Activated CD4-positive, alpha-beta T cell treated with anti-CD3 and anti-CD28 coated beads, Interleukin-2, amount 50 U/mL, for 24 hours (primary cell): ENCODE measurements at places on chromosomes 4 and X.

DNA sequence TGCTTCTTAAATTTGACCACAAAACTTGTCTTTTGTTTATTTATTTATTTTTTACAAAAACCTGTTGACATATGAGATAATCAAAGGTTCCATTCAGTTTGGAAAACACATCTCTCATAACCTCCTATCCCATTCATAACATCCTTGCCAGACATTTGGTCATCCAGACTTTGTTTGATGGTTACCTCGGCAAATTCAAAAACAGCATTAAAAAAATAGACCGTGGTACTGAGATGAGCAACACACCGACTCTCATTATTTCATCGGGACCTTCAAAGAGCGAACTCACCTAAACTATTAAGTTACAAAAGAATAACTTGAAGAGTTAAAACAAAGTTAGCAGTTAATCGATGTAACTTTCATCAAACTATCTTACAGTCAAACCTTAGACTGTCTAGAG, 85.8 kb upstream of the RPS6KA3 start:
- DNase-seq: no peak

DNA sequence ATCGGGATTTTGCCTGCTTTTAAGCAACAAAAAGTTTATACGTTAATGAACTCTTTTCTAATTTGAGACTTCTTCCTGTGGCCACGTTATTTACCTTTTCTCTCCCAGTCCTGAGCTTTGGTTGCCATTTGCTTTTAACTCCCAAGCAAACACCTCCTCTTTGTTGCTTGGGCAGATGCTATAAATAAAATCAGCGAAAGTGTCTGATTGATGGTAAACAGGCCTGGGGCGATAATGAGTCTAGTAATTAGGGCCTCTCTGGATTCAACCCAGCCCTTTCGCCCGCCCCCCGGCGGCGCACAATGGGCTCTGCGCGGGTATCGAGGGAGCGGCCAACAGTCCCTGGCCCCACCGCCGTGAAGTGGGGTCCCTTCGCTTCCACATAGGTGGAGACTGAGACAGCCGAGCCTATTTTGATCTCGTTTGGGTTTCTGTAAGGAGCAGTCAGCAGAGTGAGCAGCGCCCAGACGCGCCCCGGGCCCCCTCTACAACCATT, 790 bp downstream of the CLGN start:
- no peak for DNase-seq

- no peak for DNase-seq
Measured at GRCh38 chrX:154068560-154068959, 29.0 kb downstream of the MECP2 start.

DNA sequence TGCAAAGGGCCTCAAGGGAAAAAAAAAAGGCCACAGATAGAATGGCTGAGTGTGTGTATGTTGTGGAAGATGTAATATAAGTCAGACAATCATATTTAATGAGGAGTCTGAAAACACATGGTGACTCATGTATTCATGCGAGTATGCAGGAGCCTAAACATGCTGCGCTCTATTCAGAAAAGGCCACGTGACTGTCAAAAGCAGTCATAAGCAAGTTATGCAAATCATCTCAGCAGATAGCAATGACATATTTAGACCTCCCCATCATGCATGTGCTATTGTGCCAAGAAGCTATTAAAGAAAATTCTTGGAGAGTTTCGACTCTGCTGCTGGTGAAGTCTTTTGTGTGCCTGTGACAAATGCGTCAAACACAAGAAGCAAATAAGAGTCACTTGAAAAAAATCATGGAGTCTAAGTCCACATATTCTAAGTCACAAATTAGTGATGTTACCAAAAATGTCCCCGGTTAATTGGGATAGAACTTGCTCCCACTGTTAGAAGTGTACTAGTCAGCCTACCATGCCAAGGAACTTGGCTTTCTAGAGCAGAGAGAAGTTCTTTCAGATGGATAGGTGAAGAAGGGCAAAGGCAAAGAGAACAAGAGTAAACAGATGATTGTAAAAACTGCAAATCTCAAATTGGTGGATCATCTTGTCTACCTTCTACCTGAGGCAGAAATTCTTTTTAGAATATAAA, 5.0 kb downstream of the LNX1 start:
- DNase-seq: no peak

GRCh38 chr4:151951671-151952050, 190.9 kb upstream of the GATB start:
- no peak for DNase-seq

- DNase-seq: no peak
Measured at GRCh38 chrX:45986971-45987370, 558.2 kb downstream of the ZNF674 start.
